ENCODE measurements at places on chromosomes 5 and 9. TPM values are rescaled to one million over a fixed set of nuclear protein-coding genes. Genes with fewer than 3 reads are reported as not detected.

The CNTNAP3B gene
- total RNA-seq: 16.1 TPM

The ADAMTS2 gene
- total RNA-seq: 0.28 TPM

DNA sequence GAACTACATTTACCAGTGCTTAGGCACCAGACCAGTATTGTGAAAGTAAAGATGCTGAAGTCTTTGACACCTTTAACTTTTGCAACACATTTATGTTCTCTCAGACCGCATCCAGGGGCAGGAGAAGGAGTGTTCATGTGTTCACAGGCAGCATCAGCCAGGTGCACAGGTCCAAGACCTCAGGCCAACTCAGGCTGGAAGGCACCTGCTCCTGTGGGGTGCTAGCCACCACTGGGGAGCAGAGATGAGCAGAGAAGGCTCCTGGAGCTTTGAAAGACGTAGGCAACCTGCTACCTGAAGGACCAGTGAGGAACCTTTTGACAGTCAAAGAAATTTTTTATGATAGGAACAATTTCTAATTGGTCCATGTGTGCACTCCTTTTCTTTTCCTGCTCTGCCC is 35.6 kb downstream of the DAPK1 start:
- no peak for ATAC-seq

- ATAC-seq: no peak
Measured at GRCh38 chr9:36999728-37000333, 34.2 kb downstream of the PAX5 start.

- no peak for ATAC-seq
Measured at GRCh38 chr5:141669520-141669919, 12.5 kb downstream of the ARAP3 start.

DNA sequence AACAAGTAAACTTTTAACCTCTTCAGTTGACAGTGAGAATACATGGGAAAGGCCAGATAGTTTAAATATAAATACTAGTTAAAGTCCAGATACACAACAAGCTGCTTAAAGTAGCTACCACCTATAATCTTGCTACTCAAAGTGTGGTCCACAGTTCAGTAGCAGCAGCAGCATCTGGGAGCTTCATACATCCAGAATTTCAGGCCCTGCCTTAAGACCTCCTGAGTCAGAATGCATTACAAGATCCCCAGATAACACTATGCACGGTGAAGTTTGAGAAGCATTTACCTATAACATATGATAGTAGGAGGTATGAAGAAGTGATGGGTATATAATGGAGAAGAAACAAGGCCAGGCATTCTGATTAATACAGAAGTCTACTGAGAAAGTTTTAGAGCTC is 244.5 kb downstream of the EFNA5 start:
- ATAC-seq: no peak

DNA sequence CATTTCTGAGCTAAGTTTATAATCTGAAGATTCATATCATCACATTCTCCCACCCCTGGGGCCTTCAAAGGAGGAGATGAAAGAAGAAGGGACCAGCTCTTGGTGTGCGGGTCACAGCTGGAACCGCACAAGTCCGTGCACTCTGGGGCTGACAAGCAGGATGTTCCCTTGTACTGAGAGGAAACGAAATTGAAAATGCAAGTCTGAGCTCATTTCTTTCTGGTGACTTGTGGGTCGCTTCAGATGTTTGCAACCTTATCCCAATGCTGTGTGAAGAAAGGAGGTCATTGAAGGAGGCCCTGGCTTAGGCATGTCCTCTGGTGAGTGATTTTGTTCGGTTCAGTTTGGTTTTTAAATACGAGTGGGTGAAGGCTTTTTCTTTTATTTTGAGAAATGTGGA is 59.6 kb downstream of the C9orf152 start:
- no peak for ATAC-seq

GRCh38 chr9:108953983-108954574 is 19.9 kb downstream of the ABITRAM start:
- ATAC-seq: no peak

GRCh38 chr5:114581136-114581535 is 219.3 kb downstream of the KCNN2 start:
- no peak for ATAC-seq

GRCh38 chr5:83570916-83571315 is 99.4 kb downstream of the VCAN start:
- ATAC-seq: no peak

- no peak for ATAC-seq
Measured at GRCh38 chr9:754150-754931, 87.2 kb upstream of the DMRT1 start.

DNA sequence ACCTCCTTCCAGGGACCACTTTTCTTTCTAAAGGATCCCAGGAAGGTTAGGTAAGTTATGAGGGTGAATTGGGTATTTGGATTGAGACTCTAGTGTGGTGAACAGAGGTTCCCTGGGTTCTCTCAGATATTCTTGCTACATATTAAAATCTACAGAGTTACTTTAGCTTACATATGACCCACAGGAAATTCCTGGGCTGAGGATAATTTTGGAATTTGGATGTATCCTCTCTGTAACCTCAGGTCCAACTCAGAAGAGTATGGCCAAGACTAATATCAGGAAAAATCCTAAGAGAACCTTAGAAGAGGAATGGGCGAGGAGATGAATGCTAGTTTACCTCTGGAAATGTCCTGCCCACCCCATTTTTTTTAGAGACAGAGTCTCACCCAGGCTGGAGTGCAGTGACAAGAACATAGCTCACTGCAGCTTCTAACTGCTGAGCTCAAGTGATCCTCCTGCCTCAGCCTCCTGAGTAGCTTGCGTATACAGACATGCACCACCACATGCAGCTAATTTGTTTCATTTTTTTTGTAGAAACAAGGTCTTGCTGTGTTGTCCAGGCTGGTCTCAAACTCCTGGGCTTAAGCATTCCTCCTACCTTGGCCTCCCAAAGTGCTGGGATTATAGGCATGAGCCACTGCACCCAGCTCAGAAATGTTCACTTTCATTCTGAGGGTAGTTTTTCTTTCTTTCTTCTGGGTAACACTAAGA is 196.4 kb downstream of the ARHGEF28 start:
- ATAC-seq: no peak

Measured in motor neuron (in vitro differentiated cells).